Stimulated activated CD8-positive, alpha-beta memory T cell treated with anti-CD3 and anti-CD28 coated beads, Interleukin-7, amount 100 ng/mL, for 1 hour (primary cell): ENCODE measurements at places on chromosomes 11 and 22.

DNA sequence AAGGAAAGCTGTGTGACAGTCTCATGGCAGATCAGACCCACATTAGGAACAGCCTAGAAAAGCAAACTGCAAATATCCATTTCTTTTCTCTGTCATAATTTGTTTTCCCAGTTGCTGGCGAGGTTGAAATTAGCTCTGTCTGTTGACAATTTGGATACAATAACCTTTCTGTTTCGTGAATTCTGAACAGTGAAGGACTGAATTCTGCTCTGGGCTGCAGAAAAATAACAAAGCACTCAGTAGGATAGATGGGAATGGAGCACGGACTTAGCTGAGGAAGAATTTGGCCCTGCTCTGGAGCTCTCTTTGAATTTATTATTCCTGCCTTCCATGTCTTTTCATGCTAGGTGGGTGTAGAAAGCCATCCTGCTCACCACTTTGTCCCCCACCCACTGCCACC lies 140.3 kb downstream of the RRAS2 start:
- DNase-seq: no peak

DNA sequence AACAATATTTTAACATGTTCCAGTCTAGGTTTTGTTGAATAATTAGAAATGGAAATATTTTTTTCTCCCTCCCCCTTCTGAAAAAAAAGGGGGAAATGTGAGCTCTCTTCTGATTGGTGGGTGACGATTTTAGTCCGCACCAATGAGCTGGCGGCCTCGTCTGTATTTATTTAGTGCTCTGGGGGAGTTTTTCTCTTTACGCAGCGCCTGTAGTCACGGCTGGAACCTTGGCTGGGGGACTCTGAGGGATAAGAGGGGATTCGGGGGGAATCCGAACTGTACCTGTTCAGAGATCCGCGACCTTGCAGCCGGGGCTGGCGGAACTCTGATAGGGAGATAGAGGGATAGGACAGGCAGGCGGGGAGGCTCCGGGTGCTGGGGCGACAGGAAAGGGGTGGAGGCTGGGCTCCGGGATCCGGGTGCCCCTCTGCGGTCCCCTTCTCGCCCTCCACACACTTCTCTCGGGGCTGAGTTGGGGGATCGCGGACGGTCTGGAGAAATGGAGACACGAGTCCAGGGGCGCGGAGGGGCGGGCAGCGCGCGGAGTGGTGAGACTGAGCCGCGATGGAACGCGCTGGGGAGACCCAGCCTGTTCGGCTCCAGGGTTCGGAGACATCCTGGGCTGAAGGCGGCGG lies 99.7 kb upstream of the HSD17B12 start:
- DNase-seq: no peak

DNA sequence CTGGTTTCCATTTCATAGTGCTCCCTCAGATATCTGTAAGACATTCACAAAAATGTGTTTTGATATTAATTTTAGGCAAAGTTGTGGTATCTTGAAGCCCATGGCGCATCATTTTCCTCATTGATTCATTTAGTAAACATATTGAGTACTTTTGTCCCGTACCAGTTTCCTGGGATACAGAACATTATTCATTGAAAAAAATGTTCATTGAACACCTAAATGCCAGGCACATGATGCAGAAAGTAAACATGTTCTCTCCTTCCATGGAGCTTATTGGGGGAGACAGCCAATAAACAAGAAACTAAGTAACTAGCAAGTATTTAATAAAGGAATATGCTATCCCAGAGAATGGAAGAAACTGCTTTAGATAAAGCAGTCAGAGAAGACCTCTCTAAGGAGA lies 195.0 kb downstream of the UVRAG start:
- no peak for DNase-seq

DNA sequence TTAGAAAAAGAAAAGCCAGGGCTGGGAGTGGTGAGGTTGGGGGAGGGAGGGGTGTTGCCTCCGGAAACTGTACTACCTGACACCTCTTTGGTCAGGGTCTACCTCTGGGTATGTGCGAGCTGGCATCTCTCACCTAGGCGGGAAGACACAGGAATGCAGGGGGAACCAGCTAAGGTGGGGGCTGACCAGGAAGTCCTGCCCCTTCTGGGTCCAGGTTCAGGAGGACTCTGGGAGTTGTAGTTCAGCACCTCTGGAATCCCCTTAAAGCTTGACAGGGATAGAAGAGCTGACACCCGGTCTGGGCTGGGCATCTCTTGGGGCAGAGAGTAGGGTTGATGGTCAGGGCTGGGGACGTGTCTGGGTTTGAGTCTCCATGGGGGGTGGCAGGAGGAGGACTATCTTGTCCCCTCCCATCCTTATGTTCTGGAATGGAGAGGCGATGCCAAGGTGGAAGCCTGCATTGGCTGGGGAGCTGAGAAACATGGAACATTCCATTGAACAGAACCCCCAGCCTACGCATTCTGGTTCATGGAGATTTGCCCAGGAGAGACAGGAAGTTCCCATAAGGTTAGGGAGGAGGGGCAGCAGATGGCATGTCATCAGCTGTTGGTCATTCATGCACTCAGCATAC lies 2.1 kb upstream of the KIAA1671 start:
- no peak for DNase-seq

DNA sequence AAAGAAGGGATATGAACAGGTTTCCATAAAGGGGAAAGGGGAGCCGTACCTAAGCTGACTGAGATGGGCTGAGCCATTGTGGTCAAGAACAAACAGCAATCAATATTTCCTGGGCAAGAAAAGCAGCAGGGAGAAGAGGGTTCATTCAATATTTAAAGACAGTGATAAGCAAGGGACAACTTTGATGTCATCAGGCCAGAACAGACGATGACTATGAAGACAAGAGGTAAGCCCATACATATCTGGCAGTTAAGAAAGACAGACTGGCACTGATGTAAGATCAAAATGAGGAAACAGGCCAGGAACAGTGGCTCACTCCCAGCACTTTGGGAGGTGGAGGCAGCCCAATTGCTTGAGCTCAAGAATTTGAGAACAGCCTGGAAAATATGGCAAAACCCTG lies 2.4 kb downstream of the OR5A2 start:
- no peak for DNase-seq
